ENCODE measurements at places on chromosomes 1 and 21.

- DNase-seq: no peak
Observed at GRCh38 chr21:14488672-14489204, 57.4 kb downstream of the SAMSN1 start.

GRCh38 chr1:109517337-109517736, 7.8 kb upstream of the AMIGO1 start:
- DNase-seq: no peak

- peak; percentile 39 for DNase-seq
Observed at GRCh38 chr1:6962996-6963911, 178.0 kb downstream of the CAMTA1 start.

DNA sequence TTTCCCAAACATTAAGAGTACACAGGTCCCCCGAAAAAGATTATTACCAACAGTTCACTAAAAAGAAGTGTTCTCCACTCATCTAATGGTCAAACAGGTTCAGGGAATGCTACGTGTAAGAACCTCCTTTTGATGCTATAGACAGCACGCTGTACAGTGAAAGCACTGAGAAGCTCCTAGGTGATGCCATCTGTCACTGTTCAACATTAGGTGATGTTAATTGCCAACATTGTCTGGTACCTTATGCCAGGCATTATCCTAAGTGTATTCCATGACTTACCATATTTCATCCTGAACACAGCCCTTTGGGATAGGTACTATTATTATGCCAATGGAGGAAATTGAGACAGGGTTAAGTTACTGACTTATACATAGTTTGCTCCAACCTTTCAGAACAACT, 82.1 kb downstream of the DAB1 start:
- no peak for DNase-seq

DNA sequence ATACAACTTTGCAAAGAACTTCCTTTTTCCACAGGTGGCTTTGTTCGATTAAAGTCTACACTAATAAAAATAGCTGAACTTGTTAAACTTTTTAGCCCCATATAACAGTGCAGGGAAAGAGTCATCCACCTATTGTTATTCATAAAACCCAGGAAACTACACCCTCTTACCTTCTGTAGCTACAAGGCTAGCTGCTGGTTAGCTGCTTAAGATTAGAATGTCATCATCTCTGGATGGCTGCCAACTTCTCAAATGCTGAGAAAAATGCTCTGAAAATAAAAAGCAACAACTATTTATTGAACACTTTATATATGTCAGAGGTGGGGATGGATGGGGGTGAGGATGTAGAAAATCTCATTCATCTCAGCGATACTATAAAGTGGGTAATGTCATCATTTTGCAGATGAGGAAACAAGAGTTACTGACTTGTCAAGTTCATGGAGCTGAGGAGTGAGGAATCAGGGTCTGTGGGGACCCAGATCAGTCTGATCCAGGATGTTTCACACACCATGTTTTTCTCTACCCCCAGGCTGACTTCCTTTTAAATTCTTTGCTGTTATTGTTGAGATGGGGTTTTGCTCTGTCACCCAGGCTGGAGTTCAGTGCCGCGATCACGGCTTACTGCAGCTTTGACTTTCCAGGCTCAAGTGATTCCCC, 17.1 kb downstream of the ATP5PF start:
- no peak for DNase-seq

DNA sequence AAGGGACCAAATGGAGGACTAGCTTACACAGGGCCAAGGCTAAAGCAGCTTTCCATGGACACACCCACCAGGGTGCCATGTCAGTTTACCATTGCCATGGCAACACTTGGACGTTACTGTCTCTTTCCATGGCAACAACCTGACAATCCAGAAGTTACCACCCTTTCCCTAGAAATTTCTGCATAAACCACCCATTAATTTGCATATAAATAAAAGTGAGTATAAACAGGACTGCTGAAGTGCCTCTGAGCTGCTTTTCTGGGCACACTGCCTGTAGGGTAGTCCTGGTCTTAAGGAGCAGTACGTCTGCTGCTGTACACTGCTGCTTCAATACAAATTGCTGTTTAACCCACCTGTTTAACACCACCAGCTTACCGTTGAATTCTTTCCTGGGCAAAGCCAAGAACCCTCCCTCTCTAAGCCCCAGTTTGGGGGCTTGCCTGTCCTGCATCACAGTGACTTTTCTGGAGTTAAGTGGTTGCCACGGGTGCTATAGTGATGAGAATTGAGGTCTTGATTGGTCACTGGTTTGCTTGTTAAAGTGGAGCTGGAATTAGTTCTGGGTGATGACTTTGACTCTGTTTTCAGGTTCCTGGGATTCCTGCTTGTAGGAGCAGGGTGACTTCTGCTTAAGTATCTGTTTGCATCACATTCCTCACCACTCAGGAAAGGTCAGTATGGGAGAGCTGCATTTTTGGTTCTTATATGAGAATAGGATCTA, 83.2 kb downstream of the CLDN17 start:
- no peak for DNase-seq

GRCh38 chr21:42655796-42656770, 2.7 kb downstream of the PDE9A start:
- DNase-seq: no peak

- DNase-seq: no peak
Observed at GRCh38 chr1:246372559-246372958, 134.5 kb downstream of the SMYD3 start.

GRCh38 chr1:90335558-90335957, 340.6 kb downstream of the ZNF326 start:
- DNase-seq: no peak
